ENCODE measurements at places on chromosomes 1 and 21.
A peak's percentile ranks its signal among the peaks of the same experiment; 100 is the strongest.

DNA sequence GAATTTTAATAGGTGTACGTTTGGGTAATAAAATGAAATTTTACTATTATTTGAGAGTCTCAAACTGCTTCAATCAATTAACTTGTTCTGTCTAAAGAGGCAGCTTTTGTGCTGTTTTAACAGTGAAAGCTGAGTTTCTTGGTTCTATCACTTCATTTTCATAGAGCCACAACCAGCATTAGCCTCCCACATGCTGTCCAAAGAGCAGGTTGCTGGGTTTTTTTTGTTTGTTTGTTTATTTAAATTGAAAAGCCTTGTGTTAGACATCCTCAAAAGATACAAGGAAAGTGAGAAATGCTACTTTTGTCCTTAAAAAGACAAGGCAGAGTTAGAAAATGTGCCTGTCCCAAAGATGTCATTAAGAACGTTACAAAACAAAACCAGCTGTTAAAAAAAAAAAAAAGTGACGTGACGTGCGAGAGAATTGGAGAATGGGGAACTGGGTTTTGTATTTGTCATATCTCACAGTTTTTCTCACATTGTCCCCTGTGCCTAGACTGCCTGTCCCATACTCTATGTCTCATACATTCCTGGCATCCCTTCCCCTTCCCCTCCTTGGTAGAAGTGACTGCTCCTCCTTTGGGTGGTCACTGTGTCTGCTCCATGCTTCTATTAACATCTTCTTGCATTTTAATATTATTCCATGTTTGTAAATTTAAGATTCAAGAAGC, 63.1 kb upstream of the CD34 start:
- DNase-seq = no peak

- no peak for DNase-seq
These were observed 122.7 kb downstream of the SIK1 start for GRCh38 chr21:43304206-43304605.

- DNase-seq = no peak
These were observed 17.0 kb upstream of the TRIM45 start for GRCh38 chr1:117138561-117138960.

DNA sequence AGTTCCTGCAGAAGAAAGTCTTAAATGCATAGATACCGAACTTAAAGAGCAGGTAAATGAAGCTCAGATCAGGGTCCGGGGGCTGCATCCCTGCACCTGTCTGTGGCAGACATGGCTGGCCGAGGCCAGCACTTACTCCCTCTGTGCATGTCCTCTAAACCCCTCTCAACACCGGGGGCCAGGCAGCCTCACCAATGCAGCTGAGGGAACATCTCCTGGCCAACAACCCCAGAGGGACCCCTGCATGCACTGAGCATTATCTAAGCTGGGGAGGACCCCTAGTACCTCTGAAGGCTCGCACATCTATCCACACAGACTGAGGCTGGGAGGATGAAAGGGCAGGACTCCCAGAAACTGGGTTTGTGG, 18.4 kb downstream of the TTC34 start:
- DNase-seq = no peak

DNA sequence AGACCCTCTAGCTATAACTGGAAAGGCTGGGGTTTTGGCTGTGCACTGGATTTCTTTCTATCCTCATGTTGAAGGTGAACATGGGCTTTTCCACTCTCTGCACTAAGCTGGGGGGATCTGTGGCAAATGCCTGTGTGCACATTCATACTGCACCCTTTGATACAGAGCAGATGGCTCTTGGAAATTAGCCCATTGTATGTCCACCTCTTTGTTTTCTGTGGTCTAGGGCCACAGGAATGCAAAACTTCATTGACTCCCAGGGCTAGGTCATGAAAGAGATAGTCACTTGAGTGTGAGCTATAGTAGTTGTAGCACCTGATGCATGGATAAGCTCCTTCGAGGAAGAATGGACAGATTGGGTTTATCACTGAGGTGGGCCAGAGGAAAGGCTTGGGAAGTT, 5.7 kb upstream of the OR14A16 start:
- no peak for DNase-seq

GRCh38 chr1:31183927-31184554, 55.6 kb downstream of the NKAIN1 start:
- peak; percentile 58 for DNase-seq

DNA sequence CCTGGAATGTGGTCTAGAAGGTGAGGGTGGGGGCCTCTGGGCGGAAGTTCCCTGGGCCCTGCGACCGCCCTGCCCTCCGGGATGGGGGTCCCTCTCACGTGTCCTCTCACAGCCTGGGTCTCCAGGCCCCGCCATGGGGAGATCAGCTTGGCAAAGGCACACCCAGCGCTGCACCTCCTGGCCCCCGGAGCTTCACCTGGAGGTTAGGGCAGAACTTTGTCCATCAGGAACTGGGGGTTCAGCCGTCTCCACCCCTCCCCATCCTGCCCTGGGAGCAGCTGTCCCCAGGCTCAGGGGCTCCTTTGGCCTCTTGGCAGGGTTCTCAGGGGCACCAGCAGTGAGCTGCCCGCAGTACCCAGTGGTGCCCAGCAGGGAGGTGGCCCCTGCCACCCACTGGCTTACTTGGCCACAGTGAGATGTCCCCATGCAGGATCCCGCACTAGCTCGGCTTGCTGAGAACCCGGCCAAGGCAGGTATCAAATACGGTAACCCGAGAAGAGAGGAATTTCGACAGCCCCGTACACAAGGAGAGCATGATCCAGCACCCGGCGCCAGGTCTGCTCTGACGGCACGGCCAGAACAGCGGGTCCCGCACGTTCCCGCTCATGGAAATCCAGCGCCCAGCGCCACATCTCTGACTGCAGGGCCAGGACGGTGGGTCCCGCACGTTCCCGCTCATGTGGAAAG, 36.7 kb downstream of the RRP1 start:
- DNase-seq = no peak

DNA sequence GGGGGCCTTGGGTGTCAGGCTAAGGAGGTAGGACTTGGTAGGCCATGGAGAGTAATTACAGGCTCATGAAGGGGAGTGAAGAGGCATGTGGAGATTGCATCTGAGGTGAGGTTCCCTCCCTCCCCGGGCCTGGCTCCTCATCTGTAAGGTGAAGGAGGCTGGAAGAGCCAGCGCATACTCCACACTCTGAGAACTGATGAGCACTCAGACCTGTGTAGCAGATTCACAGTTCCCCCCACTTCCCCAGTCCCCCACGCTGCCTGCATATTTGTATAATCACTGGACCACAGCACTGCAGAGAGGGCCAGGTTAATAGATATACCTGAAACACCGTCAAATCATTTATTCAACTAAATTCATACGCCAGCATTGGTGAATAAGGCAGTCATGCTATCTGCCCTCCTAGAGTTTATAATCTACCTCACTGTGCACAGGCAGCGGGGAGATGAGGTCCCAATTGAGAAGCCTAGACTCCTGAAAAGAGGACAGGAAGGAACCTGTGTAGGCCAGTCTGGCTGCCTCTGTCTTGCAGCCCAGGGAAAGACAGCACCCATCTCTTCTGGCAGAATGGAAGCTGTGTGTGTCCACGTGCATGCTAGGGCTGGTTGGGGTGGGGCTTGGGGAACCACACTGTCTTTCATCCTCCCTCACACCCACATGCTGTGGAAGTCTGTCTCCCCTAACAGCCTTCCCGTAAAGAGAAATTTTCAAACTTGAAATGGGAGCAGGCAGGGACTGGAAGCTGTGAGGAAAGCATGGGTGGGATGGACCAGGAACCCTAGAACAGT, 110.6 kb upstream of the ATP1A1 start:
- no peak for DNase-seq

- peak; percentile 81 for DNase-seq
These were observed 23.4 kb downstream of the LDLRAP1 start for GRCh38 chr1:25566730-25567341.

DNA sequence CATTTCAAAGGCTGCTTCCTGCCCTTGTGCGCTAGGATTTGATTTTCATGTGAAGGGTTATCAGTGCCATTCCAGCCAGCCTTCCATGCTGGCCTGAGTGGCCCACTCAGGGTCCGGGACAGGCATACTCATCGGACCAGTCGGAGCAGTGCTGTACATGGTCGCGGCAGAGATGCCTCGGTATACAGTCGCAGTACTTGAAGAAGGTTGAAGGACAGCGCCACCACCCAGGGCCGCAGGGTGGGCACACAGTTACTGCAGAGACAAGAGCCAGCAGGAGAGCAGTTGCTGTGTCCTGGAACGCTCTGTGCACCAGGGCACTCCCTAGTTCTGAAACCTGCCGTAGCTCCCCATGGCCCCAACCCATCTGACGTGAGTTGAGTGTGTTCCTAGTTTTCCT, 9.1 kb downstream of the LDLRAD1 start:
- peak; percentile 32 for DNase-seq

DNA sequence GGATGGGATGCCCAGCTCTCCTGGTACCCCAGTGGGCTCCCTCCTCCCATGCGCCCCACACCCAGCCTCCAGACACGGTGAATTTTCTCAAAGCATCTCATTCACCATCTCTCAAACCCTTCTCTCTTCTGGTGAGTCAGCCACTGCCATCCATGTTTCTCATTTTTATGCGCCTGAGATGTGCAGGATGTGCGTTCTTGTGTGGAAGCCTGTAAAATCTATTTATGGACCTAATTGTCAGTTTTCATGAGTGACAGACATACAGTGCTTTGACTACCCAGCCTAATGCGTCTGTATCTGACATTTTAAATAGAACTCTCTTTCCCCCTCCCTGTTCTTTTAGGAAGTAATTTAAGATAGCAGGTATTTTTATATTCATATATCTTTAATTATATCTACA, 158.8 kb downstream of the DAB1 start:
- no peak for DNase-seq

- DNase-seq = no peak
These were observed 9.5 kb downstream of the RRP15 start for GRCh38 chr1:218294546-218294945.

DNA sequence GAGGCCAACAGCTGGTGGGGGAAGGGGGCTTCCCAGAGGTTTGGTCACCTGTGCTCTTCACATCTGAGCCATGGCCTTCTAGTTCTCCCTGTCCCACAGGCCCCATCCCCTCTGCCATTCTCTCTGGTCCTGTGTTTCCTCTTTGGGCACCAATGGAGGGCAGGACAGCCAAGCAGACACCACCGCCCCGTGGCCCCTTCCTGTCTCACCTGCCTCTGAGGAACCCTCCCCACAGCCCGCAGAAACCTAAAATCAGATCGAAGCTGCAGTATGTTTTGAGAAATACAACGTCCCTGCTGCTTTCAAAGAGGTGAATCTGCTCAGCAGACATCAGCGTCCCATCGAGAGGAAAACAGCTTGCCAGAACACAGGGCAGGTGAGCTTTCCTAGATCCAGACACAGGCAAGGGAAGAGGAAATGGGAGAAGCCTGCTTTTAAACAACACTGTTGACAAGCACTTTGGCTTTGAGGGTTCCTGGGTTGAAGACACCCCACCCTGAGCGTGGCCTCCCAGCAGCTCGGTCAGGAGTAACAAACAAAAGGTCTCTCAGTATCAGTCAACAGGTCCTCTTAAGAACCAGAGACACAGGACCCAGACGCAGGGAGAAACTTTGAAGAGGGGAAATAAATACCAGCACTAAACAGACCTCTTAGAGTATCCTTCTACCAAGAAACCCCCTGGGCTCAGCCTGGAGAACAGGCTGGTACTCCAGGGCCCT, 2.3 kb downstream of the PANK4 start:
- peak; percentile 74 for DNase-seq

DNA sequence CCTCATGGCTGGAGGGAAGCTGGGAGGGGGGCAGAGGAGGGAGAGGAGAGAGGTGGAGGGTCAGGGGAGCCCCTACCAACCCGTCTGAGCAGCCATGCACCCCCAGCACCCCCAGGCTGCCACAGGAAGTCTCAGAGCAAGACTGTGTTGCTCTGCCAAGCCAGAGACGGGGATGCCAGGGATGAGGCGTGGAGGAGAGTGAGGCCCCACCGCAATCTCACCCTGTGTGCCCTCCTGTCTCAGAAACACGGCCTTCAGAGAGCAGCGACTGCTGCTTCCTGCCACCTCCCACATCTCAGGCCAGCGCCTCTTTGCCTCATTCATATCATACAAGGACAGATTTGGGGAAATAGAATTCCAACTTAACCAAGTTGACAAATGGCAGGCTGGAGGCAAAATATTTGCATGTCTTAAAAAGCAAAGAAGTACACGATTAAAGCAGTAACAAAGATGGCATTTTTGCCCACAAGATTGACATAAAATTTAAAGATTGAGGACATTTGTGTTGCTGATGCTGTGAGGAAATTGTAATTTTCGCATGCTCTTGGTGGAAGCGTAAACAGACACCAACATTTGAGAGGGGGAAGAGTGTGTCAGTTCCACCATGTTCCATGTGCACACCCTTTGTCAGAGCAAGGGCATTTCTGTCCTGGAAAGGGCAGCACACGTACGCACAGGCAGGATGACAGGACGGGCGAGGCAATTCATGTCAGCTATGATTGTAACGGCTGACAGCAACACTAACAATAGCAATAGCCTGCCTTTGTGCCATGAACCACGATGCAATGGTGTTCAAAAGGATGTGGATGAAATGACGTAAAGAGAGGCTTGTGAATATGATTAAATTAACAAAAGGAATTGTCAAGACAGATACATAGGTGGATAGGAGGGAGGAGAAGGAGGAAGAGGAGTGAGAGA, 59.0 kb upstream of the BACE2 start:
- DNase-seq = no peak

DNA sequence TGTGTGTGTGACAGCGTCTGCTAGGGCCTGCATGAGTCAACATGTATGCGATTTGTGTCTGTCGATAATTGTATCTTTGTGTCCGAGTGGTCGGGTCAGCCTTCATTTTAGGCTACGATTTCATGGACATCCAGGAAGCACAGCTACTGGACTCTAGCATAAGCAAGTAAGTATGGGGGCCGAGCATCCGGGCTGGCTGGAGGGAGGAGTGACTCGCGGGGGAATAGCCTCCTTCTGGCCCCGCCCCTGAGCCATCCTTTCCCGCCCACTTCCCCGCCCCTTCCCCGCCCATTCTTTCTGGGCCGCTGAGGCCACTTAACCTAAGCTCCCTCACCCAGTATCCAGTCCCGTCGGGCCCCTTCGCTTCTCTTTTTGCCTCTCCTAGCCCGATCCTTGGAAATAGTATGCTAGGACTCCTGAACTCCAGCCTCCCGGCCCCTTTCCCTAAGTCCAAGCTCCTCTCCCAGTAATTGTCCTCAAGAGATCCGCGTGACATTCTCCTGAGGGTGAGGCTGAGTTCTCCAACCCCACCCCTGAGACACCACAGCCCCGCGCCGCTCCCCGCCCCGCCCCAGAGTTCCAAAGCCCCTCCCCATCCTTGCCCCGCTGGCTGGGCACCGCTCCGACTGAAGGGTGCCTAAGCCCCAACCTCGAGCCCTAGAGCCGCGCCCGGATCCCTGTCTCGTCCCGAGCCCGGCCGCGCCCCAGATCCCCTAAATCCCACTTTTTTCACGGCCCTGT, 1.2 kb downstream of the MAP3K6 start:
- peak; percentile 91 for DNase-seq

Data from activated CD8-positive, alpha-beta memory T cell treated with anti-CD3 and anti-CD28 coated beads for 24 hours (primary cell).